ENCODE measurements at places on chromosomes 7 and 10.
A peak's percentile ranks its signal among the peaks of the same experiment; 100 is the strongest.

DNA sequence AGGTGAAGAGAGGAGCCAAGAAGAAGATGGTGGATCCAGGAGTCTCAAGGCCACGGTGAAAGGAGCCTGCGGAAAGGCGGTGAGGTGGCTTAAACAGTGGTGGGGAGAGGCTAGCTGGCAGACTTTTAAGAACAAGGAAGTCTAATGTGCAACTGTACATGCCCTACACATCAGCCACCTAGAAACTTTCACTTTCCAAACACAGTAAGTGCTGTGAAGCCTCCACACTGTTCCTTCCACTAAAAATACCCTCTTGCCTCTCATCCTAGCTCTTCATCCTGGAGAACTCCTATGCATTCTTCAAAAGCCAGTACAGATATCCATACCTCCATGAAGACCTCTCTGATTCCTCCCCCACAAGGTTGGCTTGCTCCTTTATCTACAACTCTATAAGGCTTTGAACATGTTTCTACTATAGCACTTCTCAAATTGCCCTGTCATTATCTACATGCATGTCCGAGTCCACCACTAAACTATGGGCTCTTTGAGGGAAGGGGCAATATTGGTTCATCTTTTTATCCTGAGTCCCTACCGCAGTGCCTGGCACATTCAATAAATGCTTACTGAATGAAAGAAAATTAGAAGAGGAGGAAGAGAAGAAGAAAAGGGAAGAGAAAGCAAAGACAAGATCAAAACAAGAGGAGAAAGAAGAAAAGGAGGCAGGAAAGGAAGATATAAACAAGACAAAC lies 54.2 kb downstream of the DNAJC12 start:
- DNase-seq: no peak

DNA sequence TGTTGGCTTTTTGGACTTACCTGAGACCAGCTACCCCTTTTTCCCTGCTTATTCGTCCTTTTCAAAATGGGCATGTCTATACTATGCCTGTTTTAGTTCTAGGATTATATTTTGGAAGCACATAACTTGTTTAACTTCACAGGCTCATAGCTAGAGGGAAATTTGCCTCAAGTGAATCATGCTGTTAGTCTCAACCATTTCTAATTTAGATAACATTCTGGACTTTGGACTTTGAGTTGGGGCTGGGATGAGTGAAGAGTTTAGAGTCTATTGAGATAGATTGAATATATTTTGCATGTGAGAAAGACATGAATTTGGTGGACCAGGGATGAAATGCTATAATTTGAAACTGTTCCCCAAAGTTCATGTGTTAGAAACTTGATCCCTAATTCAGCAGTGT lies 554.6 kb upstream of the C7orf33 start:
- no peak for DNase-seq

- peak; percentile 29 for DNase-seq
These were observed 10.0 kb upstream of the SLC13A1 start for GRCh38 chr7:123209786-123210185.

GRCh38 chr7:48209004-48209600 lies 37.8 kb downstream of the ABCA13 start:
- DNase-seq: no peak

GRCh38 chr10:79266543-79267312 lies 80.5 kb upstream of the PPIF start:
- DNase-seq: peak; percentile 91

- DNase-seq: no peak
These were observed 137.0 kb downstream of the RAPGEF5 start for GRCh38 chr7:22219739-22220493.

DNA sequence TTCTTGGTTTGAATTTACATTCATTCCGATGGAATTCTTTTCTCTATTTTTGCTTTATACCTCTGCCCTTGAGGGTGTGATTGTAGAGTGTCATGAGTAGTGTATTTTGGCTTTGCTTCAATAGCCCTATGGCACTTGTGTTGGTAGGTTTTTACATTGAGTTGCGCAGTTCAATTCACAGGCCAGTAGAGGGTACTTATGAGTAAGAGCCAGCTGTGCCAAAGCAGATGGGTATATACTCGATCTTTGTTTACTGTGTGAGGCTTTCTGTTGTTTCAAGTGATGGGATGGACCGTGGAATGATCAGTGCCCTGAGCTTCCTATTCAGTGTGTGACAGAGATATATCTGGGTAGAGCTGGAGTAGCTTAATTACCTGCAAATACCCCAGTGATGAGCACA lies 4.3 kb upstream of the AKR1C3 start:
- no peak for DNase-seq

DNA sequence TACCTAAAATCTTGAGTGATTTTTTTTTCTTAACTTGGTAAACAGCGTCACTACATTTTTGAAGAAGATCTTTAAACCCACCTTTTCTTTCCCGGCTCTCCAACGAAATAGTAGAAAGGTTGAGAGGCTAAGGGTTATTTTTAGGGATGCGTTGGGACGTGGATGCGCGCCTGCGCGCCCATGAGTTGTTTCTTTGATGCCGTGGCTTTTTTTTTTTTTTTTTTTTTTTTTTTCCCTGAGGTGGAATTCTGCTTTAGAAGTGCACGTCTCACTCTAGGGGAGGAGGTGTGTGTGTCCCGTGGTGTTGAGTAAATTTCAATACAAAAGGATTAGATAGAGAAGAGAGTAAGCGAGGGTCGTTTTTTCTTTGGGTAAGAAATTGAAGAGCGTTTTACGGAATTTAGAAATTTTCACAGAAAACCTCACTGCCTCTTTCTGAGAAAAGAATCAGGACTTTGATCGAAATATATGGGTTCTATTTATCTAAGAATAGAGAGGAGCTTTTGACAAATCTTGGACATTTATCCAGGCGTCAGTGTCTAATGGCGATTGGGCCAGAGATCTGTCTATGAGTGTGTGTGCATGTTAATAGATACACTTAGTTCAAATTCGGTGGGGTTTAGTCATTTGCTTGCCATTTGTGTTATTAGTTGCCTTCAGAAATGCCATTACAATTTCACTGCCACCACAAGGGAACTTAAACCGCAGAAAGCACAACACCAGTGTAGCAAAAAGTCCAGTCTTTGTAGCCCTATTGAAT lies 1.2 kb upstream of the SP8 start:
- no peak for DNase-seq

DNA sequence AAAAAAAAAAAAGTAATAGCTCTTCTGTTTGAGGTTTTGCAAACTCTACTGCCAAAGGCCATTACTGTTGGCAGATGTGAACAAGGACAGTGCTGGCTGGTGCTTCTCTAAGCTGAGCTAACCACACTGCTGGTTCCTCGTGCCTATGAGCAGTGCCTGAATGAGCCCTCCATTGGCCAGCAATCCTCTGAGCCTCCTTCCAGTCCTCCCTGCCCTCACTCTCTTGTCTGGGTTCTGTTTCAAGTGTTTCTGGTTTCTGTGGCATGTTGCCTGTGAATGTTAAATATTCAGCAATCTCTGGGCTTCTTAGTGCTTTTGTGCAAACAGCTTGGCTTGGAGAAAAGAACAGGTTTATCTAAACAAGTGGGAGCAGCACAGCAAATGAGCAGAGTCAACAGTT lies 161.3 kb upstream of the AUTS2 start:
- DNase-seq: no peak

- peak; percentile 61 for DNase-seq
These were observed 804 bp downstream of the C10orf95 start for GRCh38 chr10:102450374-102451104.

DNA sequence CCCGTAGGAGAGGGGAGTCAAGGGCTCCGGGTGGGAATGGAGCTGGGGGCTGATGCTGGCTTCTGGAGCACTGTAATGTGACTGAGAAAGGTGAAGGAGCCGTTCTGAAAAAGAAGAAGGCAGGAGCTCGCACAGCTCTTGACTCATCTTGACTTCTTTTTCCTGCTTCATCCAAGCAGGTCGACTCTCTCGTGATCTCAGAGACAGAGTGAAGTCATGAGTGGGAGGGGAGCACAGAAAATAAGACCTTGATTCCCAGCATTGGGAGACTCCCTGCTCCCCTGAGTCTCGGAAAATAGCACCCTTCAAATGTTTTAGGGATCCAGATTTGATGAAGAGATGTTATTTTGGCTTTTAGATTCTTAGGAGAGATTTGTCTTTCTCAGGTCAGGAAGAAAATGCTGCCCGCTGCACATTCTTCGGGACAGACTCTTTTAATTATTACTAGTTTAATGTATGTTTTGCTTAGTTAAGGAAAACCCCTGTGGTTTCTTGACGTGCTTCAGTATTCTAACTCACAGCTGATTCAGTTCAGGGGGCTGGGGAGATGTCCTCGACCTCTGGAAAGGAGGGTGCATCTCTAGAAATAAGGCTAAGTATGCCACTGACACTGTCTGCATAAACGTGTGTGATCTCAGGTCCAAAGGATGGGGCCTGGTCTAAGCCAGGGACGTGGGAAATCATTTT lies 34.1 kb downstream of the EGFR start:
- no peak for DNase-seq

GRCh38 chr7:120400806-120401455 lies 128.0 kb downstream of the KCND2 start:
- DNase-seq: no peak
